ENCODE measurements at places on chromosomes 6 and 20.

GRCh38 chr6:168988801-168989200, 264.8 kb downstream of the THBS2 start:
- DNase-seq: no peak

DNA sequence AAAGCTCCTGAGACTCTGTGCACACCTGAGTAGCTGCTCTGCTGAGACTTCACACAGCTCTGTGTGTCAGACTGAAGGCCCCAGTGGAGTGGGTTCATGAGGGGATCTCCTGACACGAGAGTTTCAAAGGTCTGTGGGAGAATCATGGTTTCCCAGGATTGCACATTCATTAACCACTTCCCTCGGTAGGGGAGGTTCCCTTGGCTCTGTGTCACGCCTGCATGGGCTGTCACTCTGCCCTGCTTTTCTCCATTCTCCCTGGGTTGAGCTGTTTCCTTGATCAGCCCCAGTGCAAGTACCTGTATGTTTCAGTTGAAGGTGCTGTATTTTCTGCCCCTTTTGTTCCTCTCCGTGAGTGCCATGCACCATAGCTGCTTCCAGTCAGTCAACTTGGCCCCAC, 236.9 kb downstream of the EPM2A start:
- DNase-seq: no peak

DNA sequence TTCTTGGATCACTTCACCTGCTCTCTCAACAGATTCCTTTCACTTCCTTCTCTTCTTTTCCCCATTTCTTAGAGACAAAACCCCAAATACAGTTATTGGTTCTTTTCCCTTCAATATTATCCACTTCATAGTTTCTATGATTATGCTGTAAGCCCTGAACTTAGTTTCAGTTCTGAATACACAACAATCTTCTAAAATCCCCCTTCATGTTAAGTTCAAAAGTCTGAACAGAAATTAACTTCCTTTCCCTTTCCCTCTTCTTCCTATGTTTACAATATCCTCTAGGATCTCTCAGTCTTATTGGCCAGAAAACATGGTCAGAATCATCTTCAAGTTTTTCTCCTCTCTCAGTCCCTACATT, 57.7 kb downstream of the OGFRL1 start:
- DNase-seq: no peak

DNA sequence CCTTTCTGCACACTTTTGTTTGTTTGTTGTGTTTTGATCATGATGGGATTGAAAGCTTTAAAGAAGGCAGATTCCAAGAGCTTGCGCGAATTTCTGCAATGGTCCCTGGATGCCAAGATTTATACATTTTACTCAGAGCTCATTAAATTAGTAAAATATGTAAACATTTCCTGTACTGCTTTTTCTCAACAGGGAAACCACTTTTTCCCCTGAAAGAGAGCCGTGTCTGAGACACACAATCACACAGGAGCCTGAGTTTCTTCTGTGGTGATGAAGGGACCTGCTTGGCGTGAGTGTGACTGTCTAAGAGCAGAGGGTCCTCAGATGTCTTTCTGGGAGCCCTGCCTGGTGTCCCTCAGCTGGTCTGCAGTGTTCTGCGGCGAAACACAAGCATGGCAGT, 12.1 kb upstream of the TAGAP start:
- DNase-seq: no peak

GRCh38 chr6:136627191-136627590, 77.0 kb upstream of the MAP7 start:
- DNase-seq: no peak

GRCh38 chr20:10661261-10661660, 12.5 kb downstream of the JAG1 start:
- no peak for DNase-seq

GRCh38 chr6:91273729-91274128, 686.9 kb upstream of the MAP3K7 start:
- peak; percentile 14 for DNase-seq

GRCh38 chr6:110419028-110419739, 3.8 kb upstream of the DDO start:
- DNase-seq: no peak

DNA sequence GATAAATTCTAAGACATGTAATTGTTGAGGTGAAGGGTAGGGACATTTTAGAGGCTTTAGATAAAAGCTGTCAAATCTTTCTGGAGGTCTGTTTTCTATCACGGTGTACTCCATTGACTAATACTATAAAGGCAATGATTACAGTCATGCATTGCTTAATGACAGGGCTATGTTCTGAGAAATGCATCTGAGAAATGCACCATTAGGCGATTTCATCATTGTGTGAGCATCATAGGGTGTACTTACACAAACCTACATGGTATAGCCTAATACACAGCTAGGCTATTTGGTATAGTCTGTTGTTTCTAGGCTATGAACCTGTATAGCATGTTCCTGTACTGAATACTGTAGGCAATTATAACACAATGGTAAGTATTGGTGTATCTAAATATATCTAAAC, 71.3 kb upstream of the FYN start:
- DNase-seq: peak; percentile 62

DNA sequence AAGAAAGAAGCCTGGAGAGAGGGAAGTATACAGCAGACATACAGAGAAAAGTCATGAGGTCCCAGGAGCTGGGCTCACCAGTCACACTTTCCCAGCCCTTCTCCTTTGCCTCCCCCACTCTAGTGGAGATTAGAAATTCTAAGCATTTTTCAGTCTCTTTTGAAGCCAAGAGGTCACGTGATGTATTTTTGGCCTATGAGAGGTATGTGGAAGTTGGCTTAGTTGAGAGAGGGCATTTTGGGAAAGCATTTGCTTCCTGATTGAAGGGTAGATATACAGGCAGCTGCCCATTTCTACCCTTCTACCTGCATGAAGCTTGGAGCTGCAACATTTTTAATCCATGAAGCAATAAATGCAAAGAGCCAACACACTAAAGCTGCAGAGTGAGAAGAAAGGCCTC, 106.0 kb upstream of the TNFAIP3 start:
- no peak for DNase-seq

DNA sequence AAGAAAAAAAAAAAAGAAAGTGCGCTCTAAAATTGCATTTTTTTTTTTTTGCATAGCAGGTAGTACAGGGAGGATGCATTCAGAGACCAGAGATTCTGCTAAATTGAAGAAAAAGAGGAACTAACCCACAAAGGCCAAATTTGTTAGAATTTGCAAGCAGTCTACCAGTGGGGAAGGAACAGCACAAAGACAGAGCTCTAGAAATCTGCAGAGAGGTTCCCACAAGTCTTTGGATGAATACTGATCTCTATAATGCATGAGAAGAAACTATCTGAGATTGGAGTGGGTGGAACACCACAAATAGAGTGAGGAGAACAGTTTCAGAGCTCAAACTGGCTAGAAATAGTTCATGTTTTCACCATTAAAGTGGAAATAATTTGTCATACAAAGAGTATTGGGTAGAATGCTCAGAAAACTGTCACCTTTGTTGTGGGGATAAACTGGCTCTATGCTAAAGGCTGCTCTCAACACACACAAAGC, 79.6 kb upstream of the AHI1 start:
- DNase-seq: no peak

DNA sequence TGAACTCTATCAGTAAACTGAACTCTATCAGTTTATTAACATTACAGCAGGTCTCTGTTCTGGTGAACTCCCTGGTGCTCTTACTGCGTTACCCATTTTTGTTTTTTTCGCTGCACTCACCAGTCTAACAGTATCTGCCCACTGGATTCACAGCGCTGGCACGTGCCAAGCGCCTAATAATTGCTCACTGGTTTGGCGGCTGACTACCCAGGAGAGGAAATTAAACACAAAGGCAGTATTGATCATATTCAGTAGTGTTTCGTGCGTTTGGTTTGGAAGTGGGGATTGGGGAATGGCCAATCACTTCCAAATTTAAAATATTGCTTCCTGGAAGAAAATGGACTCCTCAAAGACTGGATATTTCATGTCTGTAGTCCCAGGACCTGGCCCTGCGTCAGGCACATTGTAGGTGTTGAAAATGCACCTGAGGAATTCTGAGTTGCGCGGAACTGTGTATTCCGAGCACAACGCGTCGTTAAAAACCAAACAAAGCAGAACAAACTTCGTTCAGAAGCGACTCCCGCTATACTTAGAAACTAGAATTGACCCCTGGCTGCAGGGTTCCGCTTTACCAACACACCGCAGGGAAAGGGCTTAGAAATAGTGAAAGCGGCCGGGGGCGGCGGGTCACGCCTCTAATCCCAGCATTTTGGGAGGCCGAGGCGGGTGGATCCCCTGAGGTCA, 1.1 kb upstream of the RPS12 start:
- DNase-seq: no peak
